ENCODE measurements at places on chromosomes 11 and 22.

GRCh38 chr11:76962583-76963416 is 71.4 kb upstream of the B3GNT6 start:
- no peak for DNase-seq

GRCh38 chr11:9386086-9386485 is 1.6 kb downstream of the IPO7 start:
- no peak for DNase-seq

DNA sequence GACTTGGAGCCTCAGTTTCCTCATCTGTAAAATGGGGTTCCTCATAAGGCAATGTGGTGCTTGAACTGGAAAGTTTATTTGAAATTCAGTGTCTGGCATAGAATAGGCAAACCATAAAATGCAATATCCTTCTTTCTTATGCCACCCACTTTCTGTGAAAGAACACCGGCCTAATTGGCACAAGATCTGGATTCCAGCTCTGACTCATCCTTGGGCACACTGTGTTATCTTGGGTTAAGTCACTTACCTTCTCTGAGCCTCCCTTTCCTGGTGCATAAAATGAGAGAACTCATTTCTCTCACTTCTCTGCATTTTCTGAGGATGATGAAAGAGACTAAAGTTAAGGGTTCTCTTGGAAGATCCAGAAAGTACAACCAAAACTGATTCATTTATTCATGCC is 5.1 kb downstream of the INSC start:
- no peak for DNase-seq

- DNase-seq: no peak
Observed at GRCh38 chr11:35160246-35160824, 21.4 kb downstream of the CD44 start.

GRCh38 chr11:81915045-81915444 is 818.6 kb downstream of the FAM181B start:
- DNase-seq: no peak

DNA sequence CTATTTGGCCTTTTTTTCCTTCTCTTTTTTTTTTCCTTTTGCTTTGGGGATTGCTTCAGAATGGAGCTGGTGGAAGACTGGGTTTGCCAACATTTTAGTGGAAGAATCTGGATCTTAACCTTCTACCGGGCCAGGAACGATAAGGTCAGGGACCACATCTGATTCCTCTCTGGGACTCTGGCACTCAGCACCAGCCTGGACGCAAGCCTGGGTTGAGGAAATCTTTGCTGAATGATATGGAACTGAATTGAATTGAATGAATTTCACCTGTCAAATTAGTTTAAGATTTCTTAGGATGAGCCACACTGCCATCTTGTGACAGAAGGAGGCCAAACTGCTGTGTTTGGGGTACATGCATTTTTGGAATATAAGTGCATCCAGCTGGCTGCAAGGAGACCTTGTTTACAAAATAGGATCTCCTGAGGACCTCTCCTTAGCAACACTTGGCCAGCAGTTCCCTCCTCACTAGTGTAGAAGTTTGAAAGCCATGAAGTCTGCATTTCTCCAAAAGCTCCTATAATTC is 30.4 kb downstream of the TPBGL start:
- DNase-seq: no peak
